Cardiac fibroblast (primary cell): ENCODE measurements at places on chromosomes 5 and 9.

DNA sequence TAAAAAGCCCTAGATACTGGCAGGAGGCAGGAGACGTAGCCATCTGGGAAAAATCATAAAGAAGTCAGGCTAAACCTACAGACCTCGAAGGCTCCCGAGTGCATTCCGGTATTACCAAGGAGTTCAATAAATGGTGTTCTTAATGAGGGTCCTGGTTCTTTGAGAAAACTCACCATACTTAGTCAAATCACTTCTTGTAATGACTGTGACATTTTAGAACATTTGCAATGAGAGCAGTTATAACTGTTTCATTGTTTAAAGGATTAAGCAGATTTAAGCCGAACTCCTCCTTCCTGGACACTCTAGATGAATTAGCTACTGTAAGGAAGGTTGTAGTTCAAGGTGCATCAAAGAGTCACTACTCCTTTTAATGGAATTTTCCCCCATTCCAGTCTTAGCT is 67.8 kb downstream of the EFNA5 start:
- DNase-seq = no peak

- peak; percentile 84 for DNase-seq
These were observed at the start of gene NXNL2 for GRCh38 chr9:88534456-88535225. Gene NXNL2, plus strand, starts transcription at chr9:88535178. Its CDS starts 257 bp downstream, at chr9:88535435.

GRCh38 chr5:96660971-96661854 is 963 bp upstream of the CAST start:
- DNase-seq = peak; percentile 56

- no peak for DNase-seq
These were observed 22.2 kb downstream of the SLC12A7 start for GRCh38 chr5:1089621-1090040.

- DNase-seq = no peak
These were observed 84.0 kb downstream of the SEC61B start for GRCh38 chr9:99305820-99306811.

- DNase-seq = no peak
These were observed 108.4 kb upstream of the RPS23 start for GRCh38 chr5:82386576-82386975.

- DNase-seq = no peak
These were observed 85.0 kb upstream of the ANKH start for GRCh38 chr5:14956423-14957046.

- no peak for DNase-seq
These were observed 44.8 kb upstream of the ALDOB start for GRCh38 chr9:101480386-101480785.
